Epithelial cell of alveolus of lung (primary cell): ENCODE measurements at places on chromosomes 2 and 18. TPM values are rescaled to one million over a fixed set of nuclear protein-coding genes. Genes with fewer than 3 reads are reported as not detected.

Gene CCDC148
- under 0.01 TPM in 1 of 2 replicates, not detected in the other for total RNA-seq

Gene EIF2AK3
- total RNA-seq: 12.5 and 17.0 TPM in 2 replicates

Gene CDK5R2
- total RNA-seq: under 0.01 TPM in 1 of 2 replicates, not detected in the other

Gene SPHKAP
- total RNA-seq: 0.08 and 0.26 TPM in 2 replicates

Gene EVA1A
- 4.9 and 50.7 TPM in 2 replicates for total RNA-seq

Gene CHST9
- not detected in 2 replicates for total RNA-seq

Gene SERPINB13
- not detected in 2 replicates for total RNA-seq

Gene SPDYA
- 0.13 TPM in 1 of 2 replicates, not detected in the other for total RNA-seq

Gene PLGLB2
- total RNA-seq: 0.32 TPM in 1 of 2 replicates, not detected in the other

Gene TRIM43
- total RNA-seq: not detected in 2 replicates

Gene KIF1A
- 2.7 TPM in 1 of 2 replicates, not detected in the other for total RNA-seq

Gene FOXD4L1
- under 0.01 and 0.16 TPM in 2 replicates for total RNA-seq

Gene SP140L
- 4.0 and 33.5 TPM in 2 replicates for total RNA-seq

Gene LGALSL
- 3.4 and 17.7 TPM in 2 replicates for total RNA-seq

Gene CHPF
- total RNA-seq: 195 and 201 TPM in 2 replicates
